ENCODE measurements at places on chromosomes 2 and 18. TPM values are rescaled to one million over a fixed set of nuclear protein-coding genes. Genes with fewer than 3 reads are reported as not detected.

Gene CDH2
- 65.9 TPM for polyA plus RNA-seq

DNA sequence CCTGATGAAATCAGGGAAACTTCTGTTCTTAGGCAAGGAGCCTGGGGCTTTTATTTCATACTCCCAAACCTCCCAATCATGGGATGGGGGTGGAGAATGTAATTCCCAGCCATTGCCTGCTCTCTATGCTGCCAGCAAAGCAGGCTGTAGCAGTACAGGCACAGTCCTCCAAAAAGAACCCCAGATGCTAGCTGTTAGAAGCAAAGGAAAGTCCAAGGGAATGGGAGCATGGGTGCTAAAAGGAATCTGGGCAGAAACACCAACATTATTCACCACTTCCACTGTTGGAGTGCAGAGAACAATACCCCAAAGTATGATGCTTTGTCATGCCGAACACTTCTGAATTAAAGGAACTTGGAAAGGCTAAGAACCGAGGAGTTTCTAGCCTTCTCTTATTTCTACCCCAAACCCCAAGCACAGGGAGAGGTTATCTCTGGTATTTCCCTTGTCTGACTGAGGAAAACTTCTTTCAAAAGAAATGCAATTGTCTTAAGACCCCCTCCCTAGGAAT is 24.7 kb downstream of the MDH1 start:
- DNase-seq: no peak

Gene FBXO48
- 0.36 TPM for polyA plus RNA-seq

Gene COPS9
- polyA plus RNA-seq: 300 TPM

Gene PXDN
- polyA plus RNA-seq: 118 TPM

All from hepatocyte (in vitro differentiated cells).